ENCODE measurements at places on chromosomes 11 and 22.

- peak; percentile 12 for DNase-seq
Observed at GRCh38 chr11:96014217-96014616, 90.3 kb upstream of the MTMR2 start.

DNA sequence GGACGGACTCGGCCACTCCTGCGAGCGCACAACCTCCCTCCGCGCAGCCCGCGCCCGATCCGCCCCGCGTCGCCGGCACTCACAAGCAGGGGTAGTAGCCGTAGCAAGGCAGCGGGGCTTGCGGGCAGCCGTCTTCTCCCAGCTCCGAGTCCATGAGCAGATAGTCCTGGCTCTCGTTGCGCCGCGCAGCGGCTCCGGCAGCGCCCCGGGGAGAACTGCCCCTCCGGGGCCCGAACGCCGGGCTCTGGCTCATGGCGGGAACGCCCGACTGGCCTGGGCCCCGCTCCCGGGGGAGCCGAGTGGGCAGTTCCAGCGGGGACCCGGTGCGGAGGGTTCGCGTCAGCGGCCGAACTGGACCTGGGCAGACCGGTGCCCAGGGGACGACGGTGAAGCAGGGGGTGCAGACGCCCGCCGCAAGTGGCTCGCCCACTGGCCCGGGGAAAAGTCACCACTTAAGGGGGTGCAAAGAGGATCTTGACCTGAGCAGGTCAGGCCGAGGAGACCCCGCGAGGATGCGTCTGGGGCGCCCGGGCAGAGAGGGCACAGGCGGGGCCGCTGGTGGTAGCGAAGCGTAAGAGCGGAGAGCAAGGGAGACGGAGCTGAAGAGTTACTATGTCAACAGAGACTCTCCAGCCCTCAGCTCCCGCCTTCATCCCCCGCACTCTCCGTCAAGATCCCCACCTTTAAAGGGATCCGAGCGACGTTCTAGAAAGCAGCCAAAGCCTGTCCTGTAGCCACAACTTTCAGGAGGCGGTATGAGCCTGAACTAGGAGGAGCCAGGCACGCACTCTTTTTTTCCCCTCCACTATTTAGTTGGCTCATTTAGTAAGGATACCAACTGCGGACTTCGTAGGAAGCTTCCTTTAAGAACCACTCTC is at the start of gene TRPC6:
Gene TRPC6, minus strand, starts transcription at position 757 of the 878 bp plus-strand sequence. Its CDS starts 504 bp downstream, at position 253.
- no peak for DNase-seq

- DNase-seq: peak; percentile 22
Observed at GRCh38 chr11:11243590-11244469, 109.2 kb downstream of the CSNK2A3 start.

GRCh38 chr22:39482768-39483167 is 19.3 kb upstream of the MIEF1 start:
- no peak for DNase-seq

DNA sequence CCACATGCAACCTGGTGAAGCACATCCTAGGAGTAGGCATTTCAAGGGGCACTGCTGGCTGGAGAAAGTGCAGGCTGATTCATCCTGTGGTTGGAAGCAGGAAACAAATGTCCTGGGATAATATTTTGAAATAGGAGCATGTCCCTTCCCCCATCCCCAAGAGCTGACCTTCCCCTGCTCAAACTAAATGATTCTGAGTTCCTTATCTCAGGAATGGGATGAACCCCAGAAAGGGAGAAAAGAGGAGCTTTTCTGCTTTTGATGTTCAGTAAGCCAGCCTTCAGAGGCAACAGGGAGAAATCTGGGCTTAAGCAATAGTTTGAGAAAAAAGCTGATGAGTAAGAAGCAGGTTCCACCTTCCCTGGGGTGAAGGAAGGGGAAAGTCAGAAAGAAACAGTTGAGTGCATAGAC is 19.5 kb upstream of the SPON1 start:
- no peak for DNase-seq

Data from activated T-cell treated with anti-CD3 and anti-CD28 coated beads for 48 hours (primary cell).